ENCODE measurements at places on chromosomes 6 and 20. TPM values are rescaled to one million over a fixed set of nuclear protein-coding genes. Genes with fewer than 3 reads are reported as not detected.

DNA sequence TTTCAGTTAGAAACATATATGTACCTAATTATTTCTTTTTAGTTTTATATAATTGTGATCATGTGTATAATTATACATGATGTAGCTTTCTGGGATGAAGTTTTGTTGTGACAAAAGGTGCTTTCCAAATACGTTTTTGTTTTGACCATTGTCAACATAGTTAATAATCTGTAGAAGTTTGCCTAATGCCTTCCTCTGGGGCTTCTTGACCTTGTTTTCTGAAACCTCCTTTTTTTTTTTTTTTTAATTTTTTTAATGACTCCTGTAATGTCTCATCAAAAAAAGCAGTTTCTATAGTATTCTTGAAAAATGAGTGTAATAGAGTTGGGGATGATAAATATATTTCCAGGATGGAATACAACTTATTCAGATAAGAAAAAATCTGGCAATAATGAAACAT lies 434.7 kb upstream of the SOX4 start:
- no peak for DNase-seq

PAK5 gene
- total RNA-seq: not detected

DNA sequence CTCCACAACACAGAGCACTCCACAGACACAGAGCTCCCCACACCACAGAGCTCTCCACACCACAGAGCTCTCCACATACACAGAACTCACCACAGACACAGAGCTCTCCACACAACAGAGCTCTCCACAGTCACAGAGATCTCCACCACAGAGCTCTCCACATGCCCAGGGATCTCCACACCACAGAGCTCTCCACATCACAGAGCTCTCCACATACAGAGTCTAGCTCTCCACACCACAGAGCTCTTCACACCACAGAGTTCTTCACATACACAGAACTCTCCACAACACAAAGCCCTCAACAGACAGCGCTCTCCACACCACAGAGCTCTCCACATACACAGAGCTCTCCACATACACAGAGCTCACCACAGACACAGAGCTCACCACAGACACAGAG lies 55.3 kb downstream of the ERMARD start:
- DNase-seq: no peak

DNA sequence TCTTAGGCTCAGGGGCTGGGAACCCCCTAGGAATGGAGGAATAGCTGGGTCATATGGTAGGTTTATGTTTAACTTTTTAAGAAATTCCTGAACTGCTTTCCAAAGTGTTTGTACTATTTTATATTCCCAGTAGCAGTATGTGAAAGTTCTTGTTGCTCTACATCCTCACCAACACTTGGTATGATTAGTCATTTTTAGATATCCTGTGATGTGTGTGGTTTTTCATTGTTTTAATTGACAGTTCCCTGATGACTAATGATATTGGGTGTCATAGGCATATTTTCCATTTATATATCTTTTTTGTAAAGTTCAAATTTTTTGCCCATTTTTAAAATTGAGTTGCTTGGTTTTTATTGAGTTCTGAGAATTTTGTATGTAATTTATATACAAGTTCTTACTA lies 72.3 kb downstream of the SLC16A10 start:
- no peak for DNase-seq

DNA sequence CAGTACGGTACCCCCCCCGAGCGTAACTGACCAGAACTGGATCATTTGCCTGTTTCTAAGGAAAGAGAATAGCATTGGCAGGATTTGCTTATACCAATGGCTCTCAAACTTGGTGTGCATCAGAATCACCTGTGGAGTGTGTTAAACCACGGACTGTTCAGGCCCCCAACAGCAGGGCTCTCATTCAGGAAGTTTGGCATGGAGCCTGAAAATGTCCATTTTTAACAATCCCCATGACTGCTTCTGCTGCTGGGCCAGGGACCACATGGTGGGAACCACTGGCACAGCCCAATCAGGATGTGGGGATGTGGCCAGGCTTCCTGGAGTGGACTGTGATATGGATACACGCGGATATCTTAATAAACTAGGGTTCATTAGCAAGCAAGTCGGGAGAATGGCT lies 53.9 kb downstream of the GTF2H5 start:
- DNase-seq: no peak

DNA sequence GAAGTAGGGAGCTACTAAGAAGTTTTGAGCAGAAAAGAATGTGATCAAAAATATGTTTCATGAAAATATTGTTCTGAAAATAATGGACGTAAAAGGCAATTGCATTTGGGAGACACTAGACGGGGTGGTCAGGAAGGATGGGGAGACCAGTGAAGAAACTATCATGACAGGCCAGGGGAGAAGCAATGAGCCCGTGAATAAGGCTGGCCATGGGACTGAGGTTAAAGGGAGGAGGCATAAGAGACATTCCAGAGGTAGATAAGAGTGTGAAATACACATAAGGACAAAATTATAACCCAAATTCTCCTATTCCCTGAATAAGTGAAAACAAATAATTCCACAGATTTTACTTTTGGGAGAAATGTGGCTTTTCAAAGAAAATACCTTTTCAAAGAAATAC lies 51.7 kb downstream of the MARCKS start:
- DNase-seq: no peak

DNA sequence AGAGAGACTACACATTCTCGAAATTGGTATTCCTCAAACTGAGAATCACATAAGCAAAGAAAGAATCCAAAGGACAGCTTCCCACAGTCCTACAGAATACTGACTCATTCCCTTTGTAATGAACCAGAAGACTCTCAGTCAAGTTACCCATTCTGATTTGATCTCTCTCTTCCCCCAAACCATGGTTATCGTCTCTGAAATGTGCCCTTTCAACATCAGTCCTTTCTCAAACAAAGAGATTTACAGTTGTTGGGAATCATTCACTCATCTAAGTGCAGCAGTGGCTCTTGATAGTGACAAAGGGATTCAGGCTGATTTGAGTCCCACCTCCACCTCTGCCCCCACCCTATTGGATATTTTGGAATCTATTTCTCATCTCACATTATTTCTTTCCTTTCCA lies 15.0 kb upstream of the RSPO3 start:
- no peak for DNase-seq

GRCh38 chr20:57655809-57656155 lies 35.6 kb upstream of the ZBP1 start:
- DNase-seq: no peak

Data from NCI-H460 (cell line).